Globus pallidus (tissue), 1 donor: ENCODE measurements at places on chromosomes 2 and 18.

DNA sequence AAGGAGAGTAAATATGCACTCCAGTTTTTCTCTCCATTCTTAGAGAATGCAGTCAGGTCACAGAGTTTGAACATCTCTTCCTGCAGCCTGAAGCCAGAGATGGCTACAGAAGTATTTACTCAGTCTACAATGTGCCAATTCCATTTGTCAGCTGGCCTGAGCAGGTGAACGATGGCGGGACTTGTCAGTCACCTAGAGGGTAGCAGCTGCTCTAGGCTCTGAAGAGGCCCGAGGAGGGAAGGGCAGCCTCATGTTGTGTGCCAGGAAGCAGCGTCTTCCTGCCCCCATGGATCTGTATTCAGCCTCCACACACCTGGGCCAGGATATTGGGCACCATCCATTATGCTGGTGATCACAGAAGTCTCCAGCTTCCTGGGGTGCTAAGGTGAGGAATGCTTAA is 316.7 kb upstream of the CHAC2 start:
- DNase-seq: no peak

- no peak for DNase-seq
Measured at GRCh38 chr2:23291239-23291638, 93.7 kb upstream of the KLHL29 start.

DNA sequence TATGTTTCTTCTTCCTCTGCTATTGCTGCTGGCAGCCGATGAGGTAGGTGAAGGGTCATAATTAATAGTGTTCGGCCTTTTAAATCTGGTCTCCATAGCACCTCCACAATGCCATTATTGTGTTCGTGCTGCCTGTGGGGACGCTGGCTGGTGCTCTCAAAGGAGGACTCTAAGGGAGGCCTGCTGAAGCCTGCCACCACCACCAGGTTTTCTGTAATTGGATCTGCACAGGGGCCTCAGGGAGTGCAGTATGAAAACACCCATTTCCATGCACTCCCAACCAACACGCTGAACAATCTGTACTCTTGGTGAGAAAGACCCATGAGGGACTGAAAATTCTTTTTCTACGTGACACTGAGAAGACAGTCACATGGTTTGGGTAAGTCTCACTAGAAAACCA is 17.6 kb upstream of the CLIP4 start:
- DNase-seq: no peak

GRCh38 chr2:149077861-149078260 is 39.4 kb downstream of the LYPD6B start:
- DNase-seq: no peak

DNA sequence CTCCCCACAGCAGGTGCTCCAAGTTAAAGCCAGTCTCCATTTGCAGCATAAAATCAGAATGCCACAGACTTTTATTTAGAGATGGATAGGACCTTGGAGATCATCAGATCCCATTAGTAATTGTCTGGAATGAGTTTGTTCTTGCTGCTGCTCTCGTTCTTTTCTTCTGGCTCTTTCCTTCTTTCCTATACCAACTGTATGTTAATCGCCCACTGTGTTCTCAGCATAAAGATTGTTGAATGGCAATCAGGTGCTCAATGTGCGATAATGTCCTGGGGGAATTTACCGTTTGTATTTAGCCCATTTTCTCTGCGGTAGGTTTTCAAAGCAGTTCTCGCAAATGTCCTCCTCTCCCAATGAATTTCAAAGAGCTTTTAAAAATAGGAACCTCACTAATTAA is 3.3 kb downstream of the GPR39 start:
- no peak for DNase-seq

DNA sequence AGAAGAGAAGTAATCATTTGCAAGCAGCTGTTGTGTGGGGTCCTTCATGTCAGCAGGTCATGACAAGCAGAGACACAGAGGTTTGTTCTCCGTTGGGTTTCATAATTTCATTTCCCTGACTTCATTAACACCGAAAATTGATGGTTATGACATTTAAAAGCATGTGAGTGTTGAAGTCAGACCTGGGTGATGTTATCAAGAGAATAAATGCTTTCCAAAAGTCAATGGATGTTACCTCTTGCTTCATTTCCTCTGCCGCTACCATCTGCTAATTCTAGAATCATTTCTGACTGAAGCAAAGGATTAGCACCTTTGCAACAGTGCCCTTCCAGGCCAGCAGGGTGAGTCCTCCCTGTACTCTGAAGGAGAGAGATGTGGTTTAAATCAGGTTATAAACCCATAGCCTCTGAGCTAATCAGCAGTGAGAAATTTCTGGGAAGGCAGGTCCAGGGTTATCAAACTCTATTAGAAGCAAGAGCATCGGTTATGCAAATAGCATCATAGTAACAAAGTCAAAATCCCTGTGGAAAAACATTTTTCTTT is 446.2 kb downstream of the PIK3C3 start:
- no peak for DNase-seq

DNA sequence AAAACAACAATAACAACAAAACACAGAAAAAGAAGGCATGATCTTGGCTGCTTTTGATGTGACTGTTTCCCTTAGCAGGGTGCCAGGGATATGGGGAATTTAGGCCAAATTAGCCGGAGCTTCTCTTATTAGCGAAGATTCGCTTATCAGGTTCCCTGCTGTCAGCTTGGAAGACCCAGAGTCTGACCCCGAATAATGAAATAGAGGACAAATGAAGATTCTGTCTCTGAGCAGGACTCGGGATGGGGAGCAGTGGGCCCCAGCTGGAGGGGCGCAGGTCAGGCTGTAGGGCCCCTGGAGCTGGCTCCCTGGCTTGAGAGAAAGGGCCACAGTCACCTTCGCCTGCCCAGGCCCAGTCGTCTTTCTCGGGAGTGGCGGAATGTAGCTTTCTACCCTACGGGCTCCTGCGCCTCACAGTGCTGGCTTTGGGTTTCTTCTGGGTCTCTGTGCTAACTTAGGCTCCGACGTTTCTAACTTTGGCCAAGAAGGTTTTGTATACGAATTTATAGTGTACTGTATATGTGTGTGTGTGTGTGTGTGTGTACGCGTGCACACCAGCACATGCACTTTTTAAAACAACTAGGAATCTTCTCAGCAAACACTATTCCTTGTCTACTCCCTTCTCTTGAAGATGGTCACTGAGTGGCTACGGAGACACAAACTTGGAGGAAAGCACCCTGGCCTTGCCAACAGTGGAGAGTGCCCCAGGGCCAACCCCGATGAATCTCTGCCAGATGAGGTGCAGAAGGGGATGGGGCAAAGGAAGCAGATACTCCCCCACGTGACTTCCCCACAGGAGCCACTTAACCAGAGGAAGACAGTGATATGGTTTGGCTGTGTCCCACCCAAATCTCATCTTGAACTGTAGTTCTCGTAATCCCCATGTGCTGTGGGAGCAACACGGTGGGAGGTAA is 195.6 kb upstream of the COPS8 start:
- DNase-seq: no peak

DNA sequence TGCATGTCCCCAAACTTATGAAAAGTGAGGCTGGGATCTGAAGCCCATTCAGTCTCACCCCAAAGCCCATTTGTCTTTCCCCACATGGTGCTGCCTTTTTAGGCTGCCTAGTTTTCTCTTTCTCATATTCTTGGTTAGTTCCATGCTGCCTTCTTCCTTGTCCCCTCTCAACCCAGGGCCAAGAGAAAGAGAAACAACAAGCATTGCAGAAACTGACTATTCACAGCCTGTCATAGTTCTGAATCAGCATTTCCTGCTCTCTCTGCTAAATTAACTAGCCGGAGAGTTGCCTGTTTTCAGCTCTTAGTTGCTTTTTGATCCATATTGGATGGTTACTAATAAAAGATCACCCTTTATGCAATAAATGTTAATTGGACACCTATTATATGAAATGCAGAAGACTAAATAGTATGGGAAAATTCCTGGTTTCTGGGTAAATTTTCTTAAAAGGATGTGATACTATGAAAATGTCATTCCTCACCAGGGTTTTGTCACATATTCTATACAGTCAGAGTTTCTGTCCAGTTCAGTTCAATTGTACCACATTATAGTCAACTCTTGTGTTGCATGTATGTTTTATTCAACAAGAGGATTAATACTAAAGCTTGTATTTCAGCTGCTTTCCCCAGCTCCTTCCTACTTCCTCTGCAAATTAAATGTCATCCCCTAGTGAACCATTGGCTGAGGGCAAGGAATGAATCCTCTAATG is 246.5 kb downstream of the GALR1 start:
- DNase-seq: peak; percentile 24

- DNase-seq: no peak
Measured at GRCh38 chr2:38442643-38443541, 65.8 kb upstream of the ATL2 start.

GRCh38 chr2:210072493-210072892 is 70.1 kb downstream of the RPE start:
- DNase-seq: no peak

- no peak for DNase-seq
Measured at GRCh38 chr2:84846741-84847142, 34.1 kb downstream of the TRABD2A start.

- DNase-seq: no peak
Measured at GRCh38 chr2:17515652-17516051, 2.6 kb downstream of the RAD51AP2 start.

- DNase-seq: peak; percentile 26
Measured at GRCh38 chr18:61127714-61128467, 205.3 kb upstream of the CDH20 start.

DNA sequence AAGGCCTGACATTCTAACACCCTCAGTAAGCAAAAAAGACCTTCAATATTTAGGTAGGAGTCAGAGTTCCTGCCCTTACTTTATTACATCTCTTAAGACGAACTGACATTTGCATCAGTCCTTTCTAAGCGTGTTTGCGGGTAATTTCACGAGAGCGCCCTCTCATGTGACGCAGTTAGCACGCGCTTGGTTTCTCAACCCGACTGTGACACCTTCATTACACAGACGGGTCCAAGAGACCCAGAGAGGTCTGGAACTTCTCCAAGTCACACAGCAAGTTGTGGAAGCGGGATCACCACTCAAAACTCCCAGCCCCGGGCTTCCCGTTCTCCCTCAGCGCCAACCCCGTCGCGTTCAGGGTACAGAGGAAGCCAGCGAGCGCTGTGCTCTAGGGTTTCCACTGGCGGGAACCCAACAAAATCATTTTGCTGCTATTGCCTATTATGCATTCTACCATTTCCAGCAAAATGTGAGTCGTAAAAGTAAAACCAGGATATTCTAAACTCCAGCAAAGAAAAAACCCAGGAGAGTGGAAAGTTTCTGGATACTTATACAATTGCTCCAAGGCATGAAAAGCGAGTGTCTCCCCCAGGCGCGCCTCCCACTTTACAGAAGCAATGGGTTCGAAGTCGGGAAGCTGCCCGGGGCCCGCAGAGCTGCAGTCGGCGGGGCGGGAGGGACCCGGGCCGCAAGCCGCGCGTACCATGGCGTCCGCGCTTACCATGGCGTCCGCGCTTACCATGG is 601 bp downstream of the ENOSF1 start:
- DNase-seq: peak; percentile 86

GRCh38 chr18:63262369-63263335 is 56.9 kb downstream of the BCL2 start:
- peak; percentile 69 for DNase-seq

DNA sequence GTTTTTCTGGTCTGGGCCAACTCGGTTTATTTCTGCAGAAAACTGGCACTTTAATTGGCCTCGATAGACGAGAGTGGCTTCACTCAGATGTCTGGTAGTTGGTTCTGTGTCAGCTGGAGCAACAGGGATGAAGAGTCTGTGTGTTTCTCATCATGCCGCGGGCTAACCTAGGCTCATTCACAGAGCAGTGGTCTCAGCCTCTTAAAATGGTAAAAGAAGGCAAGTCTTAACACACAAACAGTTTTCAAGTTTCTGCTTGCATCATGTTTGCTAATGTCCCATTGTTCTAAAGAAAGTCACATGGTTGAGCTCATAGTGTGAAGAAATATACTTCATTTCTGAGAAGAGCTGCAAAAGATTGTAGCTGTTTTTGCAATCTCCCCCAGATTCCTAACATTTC is 37.5 kb upstream of the ANXA4 start:
- no peak for DNase-seq

DNA sequence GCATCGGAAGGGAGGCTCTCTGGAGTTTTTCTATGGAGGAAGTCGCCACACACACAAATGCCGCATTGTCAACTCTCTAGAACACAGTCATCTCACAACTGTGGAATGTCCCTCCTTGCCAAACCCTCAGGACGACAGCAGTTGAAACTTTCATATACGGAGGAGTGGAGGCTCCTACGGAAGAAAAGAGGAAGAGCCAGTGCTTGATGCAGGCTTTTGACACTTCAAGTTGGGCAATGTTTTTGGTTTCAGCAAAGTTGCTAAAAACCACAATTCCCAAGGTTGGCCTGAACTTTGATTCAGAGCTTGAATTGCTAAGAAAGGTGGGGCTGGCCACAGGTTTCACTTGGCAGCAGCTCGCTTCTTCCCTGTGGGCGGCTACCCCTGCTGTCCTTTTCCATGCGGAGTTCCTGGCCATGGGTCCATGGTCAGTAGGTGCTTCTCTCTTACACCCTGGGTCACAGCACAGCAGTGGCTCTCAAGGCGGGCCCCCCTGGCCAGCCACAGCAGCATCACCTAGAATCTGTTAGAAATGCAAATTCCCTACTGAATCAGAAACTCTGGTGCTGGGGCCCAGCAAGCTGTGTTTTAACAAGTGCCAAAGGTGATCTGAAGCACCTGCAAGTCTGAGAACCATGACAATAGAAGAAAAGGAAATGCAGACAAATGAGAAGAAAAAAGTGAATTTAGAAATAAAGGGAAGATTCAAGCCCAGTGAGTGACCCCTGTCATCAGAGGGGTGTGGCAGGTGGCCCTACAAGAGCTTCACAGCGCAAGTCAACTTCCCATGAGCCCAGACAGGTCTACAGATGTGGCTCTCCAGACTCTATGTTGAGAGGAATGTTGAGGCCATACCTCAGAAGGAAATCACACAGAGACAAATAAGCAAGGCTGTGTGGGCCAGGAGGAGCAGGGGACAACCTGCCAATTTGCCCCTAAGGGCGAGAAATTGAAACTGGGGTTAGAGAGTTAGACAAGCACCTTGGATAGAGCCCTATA is 856.4 kb downstream of the RNF144A start:
- no peak for DNase-seq

DNA sequence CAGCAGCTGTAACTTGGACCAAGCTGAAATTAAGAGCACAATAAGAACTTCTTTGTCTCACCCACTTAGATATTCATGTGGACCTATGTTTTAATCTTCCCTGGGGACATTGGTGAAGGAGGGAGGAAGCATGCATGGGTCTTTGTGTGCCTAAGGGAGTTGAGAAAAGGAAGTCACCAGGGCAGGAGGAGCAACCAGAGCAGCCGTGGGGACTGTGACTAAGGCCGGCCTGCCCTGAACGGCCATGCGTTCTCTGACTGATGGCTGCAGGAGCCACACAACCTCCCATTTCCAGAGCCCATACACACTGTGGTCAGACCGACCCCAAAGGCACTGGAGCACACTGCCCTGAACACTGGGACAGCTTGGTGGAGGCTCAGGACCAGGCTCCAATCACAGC is 43.7 kb upstream of the SLC35G4 start:
- DNase-seq: no peak

DNA sequence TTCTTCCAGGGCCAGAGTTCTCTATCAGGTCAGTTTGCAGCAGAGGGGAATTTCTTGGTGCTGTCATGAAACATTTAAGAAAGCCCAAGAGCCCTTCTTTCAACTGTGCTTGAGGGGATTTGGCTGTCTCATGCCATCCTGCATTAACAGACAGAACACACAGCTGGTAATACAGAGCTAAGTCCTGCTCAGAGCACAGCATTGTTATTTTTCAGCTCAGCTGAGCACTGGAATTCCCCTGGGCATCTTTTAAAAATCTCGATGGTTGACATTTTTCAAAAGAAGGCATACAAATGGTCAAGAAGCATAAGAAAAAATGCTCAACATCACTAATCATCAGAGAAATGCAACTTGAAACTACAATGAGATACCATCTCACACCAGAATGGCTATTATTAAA is 14.9 kb upstream of the IL1R2 start:
- DNase-seq: no peak

GRCh38 chr2:151669585-151670081 is 64.6 kb downstream of the NEB start:
- no peak for DNase-seq
